ENCODE measurements at places on chromosomes 4 and X.

DNA sequence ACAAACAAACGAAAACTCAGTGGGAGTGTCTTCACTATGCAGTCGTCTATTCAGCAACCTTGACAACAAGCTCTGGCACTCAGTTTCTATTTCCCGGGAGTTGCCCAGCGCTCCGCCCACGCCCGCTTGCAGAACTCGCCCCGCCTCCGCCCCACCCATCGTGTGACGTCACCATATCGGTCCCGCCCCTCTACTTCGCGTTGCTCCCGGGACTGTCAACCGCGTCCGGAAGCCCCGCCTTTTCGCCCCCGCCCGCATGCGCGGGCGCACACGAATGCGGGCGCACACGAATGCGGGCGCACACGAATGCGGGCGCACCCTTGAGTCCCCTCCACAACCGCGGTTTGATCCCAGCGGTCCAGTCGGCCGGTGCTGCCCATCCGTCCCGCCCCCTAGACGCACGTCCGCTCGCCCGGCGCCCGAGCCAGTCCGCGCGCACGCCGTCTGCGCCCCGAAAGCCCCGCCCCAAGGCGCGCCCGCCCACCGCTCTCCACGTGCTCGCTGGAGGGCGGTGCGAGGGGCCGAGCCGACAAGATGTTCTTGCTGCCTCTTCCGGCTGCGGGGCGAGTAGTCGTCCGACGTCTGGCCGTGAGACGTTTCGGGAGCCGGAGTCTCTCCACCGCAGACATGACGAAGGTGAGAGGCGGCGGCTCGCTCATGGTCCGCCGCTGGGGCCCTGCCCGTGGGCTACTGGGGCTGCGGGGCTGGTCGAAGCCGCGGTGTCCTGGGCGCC is at the start of gene LAP3:
Gene LAP3 (plus strand): TSS at position 267 of the 733 bp plus-strand sequence. CDS start 268 bp downstream, at position 535.
- H3K4me3 ChIP-seq = peak within 1 kb of the TSS; percentile 85
- H3K4me1 ChIP-seq = peaks cover 30% of the 10 kb centered on the region
- peaks cover 10% of the 10 kb centered on the region for H3K36me3 ChIP-seq
- peak within 1 kb of the TSS; percentile 95 for H3K27ac ChIP-seq
- H3K27me3 ChIP-seq = no peaks in the 10 kb centered on the region

DNA sequence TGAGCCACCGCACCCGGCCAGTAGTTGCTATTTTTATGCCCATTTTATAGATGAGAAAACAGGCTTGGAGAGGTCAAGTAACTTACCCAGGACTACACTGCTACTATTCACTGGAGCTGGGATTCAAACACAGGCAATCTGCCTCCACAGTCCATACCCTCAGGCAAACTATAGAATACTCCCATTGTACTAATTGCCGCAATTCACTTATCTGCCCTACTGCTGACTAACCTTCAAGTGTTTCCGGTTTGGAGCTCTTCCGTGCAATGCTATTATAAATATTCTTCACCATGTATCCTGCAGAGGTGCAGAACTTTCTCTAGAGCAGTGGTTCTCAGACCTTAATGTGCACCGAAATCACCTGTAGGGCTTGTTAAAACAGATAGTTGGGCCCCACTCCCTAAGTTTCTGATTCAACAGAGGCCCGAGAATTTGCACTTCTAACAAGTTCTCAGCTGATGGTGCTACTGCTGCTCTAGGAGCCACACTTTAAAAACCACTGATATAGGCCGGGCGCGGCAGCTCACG is 1.9 kb upstream of the G3BP2 start:
- H3K27me3 ChIP-seq = no peaks in the 10 kb centered on the region
- no peak overlapping the region for H3K4me3 ChIP-seq
- H3K36me3 ChIP-seq = no peaks in the 10 kb centered on the region

GRCh38 chr4:107255114-107255513 is 219.0 kb upstream of the DKK2 start:
- no peak overlapping the region for H3K4me3 ChIP-seq
- DNase-seq = no peak
- H3K27ac ChIP-seq = no peak overlapping the region
- H3K27me3 ChIP-seq = no peaks in the 10 kb centered on the region

DNA sequence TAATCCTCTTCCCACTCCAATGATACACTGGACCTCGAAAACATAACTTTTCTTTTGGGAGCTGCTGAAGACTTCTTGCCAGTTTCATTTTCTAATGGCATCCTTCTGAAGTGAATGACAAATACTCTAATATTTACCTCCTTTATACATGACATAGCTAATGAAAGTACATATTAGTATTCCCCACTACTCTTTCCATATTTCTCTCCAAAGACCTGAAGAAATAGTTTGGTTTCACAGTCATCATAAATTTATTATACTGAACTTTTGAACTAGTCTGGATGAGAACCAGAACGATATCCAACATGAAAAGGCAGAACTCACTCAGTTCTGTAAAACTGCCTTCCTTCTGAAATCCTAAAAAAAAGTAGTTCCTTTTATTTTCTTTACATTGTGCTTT is 139.1 kb downstream of the GPC3 start:
- no peak overlapping the region for H3K27ac ChIP-seq
- H3K4me1 ChIP-seq = peaks cover 22% of the 10 kb centered on the region
- no peak for DNase-seq
- no peaks in the 10 kb centered on the region for H3K36me3 ChIP-seq

- H3K4me1 ChIP-seq = peaks cover 7% of the 10 kb centered on the region
- H3K4me3 ChIP-seq = peak within 1 kb of the TSS; percentile 87
- peaks cover 6% of the 10 kb centered on the region for H3K36me3 ChIP-seq
- no peaks in the 10 kb centered on the region for H3K27me3 ChIP-seq
Measured at GRCh38 chr4:122732329-122733026, at the start of gene BBS12. Gene BBS12 (plus strand): TSS chr4:122732704. CDS start chr4:122741893, 9,189 bp downstream.

- H3K27ac ChIP-seq = no peak overlapping the region
- peaks cover 18% of the 10 kb centered on the region for H3K4me1 ChIP-seq
- no peak overlapping the region for H3K4me3 ChIP-seq
- no peaks in the 10 kb centered on the region for H3K36me3 ChIP-seq
- H3K27me3 ChIP-seq = peaks cover 3% of the 10 kb centered on the region
Measured at GRCh38 chrX:72048510-72049455, 82.9 kb downstream of the RTL5 start.

- DNase-seq = no peak
- H3K27ac ChIP-seq = no peak overlapping the region
- H3K36me3 ChIP-seq = peaks cover 4% of the 10 kb centered on the region
Measured at GRCh38 chr4:1207603-1208265, 35.4 kb upstream of the SPON2 start.

DNA sequence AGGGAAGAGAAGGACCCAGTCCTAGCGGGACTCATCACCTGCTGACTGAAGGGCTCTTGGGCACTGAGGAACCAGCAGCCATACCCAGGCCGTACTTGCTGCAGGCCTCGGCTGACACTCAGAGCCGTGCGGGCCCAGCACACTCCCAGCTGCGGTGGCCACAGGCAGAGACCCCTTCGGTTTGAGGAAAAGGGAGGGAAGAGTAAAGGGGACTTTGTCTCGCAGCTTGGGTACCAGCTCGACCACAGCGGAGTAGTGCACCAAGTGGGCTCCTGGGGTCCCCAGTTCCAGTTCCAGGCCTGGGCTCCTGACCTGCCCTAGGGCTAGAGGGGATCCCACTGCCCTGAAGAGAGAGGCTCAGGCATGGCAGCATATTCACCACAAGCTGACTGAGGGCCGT is 17.9 kb upstream of the OPN1LW start:
- no peak for DNase-seq
- H3K27me3 ChIP-seq = no peaks in the 10 kb centered on the region
- no peaks in the 10 kb centered on the region for H3K36me3 ChIP-seq
- peaks cover 7% of the 10 kb centered on the region for H3K4me1 ChIP-seq
- no peak overlapping the region for H3K27ac ChIP-seq
- no peak overlapping the region for H3K4me3 ChIP-seq

- no peaks in the 10 kb centered on the region for H3K27me3 ChIP-seq
- peaks cover 31% of the 10 kb centered on the region for H3K4me1 ChIP-seq
- DNase-seq = no peak
- H3K27ac ChIP-seq = no peak overlapping the region
Measured at GRCh38 chr4:140109292-140109691, 44.7 kb downstream of the MAML3 start.

DNA sequence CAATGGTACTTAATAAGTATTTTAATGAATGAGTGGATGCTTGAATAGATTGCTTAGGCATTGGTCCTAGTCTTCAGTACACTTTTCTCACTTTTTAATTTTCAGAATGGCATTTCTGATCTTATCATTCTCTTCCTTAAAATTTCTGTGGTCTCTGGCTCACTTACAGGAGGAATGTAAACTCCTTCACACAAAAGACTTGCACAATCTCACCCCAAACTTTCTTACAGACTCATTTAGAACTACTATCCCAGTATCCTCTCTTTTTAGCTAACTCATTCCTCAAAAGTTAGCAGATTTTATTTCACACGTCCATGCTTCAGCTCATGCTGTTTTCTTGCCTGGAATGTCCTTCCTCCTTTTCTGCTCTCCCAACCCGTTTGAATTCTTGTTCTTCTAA is 350.1 kb downstream of the GRXCR1 start:
- H3K4me1 ChIP-seq = no peaks in the 10 kb centered on the region
- no peaks in the 10 kb centered on the region for H3K27me3 ChIP-seq
- H3K27ac ChIP-seq = no peak overlapping the region

GRCh38 chrX:103530545-103530944 is 11.3 kb upstream of the RAB40A start:
- peaks cover 3% of the 10 kb centered on the region for H3K4me1 ChIP-seq
- no peaks in the 10 kb centered on the region for H3K36me3 ChIP-seq
- no peak overlapping the region for H3K27ac ChIP-seq
- no peak for DNase-seq
- peaks cover 6% of the 10 kb centered on the region for H3K27me3 ChIP-seq

DNA sequence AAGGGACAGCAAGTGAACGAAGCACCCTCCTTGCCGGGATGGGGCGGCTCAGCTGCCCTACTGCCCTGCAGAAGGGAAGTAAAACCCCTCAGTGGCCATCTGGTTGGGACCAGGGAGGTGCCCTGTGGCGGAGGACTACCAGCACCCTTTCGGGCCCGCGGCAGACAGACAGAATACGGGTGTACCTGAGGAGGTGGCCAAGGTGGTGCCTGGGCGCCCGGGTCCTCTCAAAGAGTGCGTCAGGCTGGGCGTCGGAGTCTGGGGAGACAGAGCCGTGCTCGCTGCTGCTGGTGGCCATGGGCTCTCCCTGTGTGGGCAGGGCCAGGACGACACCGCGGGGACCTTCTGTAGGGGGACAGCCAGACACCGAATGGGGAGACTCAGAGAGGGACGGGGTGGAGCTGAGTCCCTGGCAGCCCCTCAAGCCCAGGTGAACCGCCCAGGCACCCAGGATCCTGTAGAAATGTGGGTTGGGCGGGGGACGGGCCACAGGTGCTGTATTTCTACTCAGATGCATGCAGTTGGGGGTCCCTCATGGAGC is 29.7 kb downstream of the PDHA1 start:
- H3K27ac ChIP-seq = no peak overlapping the region
- peaks cover 2% of the 10 kb centered on the region for H3K4me1 ChIP-seq
- H3K27me3 ChIP-seq = peaks cover 19% of the 10 kb centered on the region
- peaks cover 1% of the 10 kb centered on the region for H3K36me3 ChIP-seq

DNA sequence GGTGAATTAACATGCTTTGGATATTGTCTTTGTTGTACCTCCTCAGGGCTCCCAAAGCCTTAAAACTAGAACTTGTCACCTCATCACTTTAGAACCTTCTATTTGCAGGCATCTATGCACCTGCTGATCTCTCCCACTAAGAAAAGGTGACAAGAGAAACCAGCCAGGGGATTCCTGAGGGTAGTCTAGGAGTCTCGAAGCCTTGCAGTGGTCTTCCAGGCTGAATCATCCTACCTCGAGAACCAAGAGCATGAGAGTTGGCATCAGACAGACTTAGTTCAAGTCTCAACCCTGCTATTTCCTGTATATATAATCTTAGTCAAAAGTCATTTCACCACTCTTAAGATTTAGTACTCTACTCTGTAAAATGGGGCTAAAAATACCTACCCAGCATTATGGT is 29.6 kb downstream of the RTL5 start:
- no peak overlapping the region for H3K27ac ChIP-seq
- no peaks in the 10 kb centered on the region for H3K27me3 ChIP-seq
- peaks cover 2% of the 10 kb centered on the region for H3K4me1 ChIP-seq

- no peaks in the 10 kb centered on the region for H3K36me3 ChIP-seq
- H3K4me3 ChIP-seq = no peak overlapping the region
- H3K4me1 ChIP-seq = no peaks in the 10 kb centered on the region
Measured at GRCh38 chrX:143486105-143486504, 31.2 kb downstream of the SPANXN3 start.

GRCh38 chr4:185680617-185681016 is 131.4 kb downstream of the SORBS2 start:
- DNase-seq = no peak
- H3K27me3 ChIP-seq = no peaks in the 10 kb centered on the region
- peaks cover 27% of the 10 kb centered on the region for H3K36me3 ChIP-seq
- H3K4me1 ChIP-seq = no peaks in the 10 kb centered on the region

GRCh38 chr4:189048119-189048518 is 892.6 kb upstream of the FRG1 start:
- H3K27ac ChIP-seq = no peak overlapping the region
- no peaks in the 10 kb centered on the region for H3K27me3 ChIP-seq
- no peaks in the 10 kb centered on the region for H3K4me1 ChIP-seq
- no peak overlapping the region for H3K4me3 ChIP-seq
- H3K36me3 ChIP-seq = no peaks in the 10 kb centered on the region
- no peak for DNase-seq

DNA sequence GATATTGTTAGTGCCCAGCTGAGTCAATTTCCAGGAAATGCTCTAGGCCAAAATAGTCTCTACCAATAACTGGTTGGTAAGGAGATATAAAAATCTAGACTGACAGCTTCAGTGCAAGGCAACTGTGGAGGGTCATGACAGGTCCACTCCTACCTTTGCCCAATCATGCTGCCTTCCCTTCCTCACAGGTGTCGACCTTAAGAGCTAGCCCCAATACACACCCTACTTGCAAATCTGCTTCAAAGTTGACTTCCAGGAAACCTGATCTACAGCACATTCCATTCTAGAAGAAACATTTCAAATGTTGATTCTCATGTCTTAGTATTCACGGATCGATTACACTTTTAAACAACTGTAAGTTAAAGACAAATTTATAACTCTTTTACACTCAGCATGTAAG is 1455.5 kb downstream of the TECRL start:
- H3K4me1 ChIP-seq = peaks cover 2% of the 10 kb centered on the region
- no peaks in the 10 kb centered on the region for H3K36me3 ChIP-seq
- DNase-seq = no peak
- no peak overlapping the region for H3K4me3 ChIP-seq
- peak overlapping the region; percentile 4 for H3K27ac ChIP-seq

Measured in progenitor cell of endocrine pancreas (in vitro differentiated cells).